ENCODE measurements at places on chromosomes 6 and 20.

- no peak for ATAC-seq
Observed at GRCh38 chr6:1285956-1286355, 25.9 kb upstream of the FOXQ1 start.

DNA sequence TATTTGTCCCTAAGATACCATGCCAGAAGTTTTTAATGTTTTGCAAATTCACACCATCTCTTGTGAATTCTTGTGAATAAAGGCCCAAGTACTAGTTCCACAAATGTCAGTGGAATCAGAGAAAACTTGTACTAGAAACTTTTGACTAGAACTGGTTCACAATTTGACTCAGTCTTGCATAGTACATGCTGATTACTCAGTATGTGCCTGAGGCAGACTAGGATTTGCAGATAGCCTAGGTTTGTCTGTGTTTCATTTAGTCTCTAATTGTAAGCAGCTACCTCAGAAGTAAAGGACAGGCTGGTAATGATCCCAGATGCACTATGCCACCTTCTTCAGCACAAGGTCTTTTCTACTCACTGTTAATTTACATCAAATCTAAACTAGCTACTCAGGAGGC is 34.2 kb upstream of the GSTA4 start:
- ATAC-seq = no peak

DNA sequence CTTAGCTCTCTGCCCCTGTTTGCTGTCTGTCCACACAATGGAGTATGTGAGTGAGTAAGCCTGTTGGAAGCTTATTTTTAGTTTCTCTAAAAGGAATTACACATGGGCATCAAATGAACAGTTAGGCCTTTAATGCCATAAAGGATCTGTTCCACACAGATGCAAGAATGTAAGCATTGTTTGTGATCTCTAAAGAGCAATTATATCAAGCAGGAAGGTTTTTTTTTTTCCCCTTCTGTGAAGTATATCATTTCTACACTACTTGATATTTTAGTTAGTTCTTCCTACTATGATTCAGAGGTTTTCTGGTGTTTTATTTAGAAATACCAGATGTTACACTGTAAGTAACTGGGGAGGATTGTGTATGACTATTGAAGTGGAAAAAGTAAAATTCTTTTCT is 627.5 kb downstream of the COL12A1 start:
- ATAC-seq = no peak

DNA sequence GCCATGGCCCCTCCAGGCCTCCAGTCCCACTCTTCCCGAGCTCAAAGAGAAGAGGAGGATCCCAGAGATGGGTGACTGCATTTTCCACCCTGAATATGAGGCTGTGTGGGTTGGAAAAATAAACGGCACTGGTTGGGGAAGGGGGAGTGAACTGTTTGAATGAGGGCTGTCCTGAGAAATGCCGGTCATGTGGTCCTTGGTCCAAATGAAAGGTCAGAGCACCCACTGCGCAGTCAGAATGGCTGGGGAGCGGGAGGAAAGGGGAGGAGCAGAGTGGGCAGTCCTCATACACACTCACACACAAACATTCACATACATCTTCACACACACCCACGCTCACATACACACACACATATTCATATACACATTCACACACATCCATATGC is 83.1 kb downstream of the MRPL14 start:
- no peak for ATAC-seq

- no peak for ATAC-seq
Observed at GRCh38 chr20:10581823-10582222, 92.0 kb downstream of the JAG1 start.

DNA sequence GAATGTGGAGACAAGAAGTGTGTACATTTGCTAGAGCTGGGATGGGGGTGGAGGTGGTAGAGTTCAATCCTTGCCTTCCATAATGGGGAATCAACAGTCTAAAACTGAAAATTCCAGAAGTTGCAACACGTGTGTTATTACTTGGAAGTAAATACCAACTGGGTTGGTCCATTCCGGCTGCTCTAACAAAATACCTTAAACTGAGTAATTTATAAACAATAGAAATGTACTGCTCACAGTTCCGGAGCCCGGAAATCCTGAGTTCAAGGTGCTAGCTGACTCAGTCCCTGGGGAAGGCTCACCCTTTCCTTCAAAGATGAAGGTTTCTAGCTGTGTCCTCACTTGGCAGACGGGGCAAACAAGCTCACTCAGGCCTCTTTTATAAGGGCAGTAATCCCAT is 59.0 kb downstream of the RIN2 start:
- peak; percentile 63 for ATAC-seq

DNA sequence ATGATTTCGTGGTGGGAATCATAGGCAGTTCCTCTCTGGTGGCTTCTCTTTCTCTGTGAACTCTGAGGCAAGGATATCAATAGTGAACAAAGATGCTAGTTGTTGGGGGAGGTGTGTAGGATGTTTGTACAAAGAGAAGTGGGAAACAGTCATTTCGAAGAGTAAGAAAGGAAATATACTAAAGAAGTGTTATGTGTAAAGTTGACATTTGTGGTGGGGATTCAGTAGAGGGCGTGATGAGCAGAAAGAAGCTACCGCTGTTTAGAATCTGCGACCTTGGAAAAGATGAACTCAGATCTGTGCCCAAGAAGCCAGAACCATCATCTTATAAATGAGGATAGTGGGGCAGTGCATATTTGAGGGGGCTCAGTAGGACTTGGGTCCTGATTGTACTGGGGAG is 11.4 kb downstream of the SLC35F1 start:
- no peak for ATAC-seq

DNA sequence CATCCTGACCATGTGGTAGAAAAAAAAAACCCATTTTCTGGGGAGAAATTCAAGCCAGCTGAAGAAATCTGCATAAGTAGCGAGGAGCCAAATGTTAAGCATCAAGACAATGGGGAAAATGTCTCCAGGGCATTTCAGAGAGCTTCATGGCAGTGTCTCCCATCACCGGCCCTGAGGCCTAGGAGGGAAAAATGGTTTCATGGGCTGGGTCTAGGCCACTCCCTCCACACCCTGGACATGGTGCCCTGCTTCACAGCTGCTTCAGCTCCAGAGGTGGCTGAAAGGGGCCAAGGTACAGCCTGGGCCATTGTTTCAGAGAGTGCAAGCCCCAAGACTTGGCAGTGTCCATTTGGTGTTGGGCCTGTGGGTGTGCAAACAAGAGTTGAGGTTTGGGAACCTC is 34.4 kb upstream of the B3GAT2 start:
- no peak for ATAC-seq
